T-helper 2 cell (primary cell): ENCODE measurements at places on chromosomes 1 and 21.

DNA sequence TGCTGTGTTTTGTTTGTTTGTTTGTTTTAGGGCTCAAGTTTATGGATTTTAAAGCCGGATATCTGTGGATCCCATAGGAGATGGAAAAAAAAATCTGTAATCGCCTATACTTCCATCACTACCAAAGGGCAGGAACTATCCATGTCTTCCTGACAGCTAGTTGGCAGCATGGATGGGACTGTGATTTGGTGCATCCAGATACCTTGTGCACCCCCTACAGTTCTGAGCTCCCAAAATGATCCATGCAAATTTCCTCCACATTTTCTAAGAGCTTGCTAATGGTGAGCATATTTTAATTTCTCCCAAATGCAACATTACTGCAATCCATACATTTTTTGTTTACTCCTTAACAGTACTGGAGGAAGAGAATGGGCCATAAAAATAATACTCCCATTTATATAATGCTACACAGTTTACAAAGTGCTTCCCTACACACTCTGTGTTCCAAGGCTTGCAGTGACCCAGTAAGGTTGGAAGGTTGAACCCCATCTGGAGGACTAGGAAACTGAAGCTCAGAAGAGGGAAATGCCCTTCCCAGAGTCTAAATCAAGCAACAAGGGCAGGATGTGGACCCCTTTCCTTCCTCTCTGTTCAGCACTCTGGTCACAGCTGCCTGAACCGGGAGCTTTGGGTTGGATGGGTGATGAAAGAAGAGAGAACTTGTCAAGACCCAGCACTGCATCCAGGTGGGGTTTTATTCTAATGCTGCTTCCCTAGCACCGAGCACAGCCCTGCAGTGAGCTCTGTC lies 48.0 kb downstream of the CAPN8 start:
- no peak for DNase-seq

DNA sequence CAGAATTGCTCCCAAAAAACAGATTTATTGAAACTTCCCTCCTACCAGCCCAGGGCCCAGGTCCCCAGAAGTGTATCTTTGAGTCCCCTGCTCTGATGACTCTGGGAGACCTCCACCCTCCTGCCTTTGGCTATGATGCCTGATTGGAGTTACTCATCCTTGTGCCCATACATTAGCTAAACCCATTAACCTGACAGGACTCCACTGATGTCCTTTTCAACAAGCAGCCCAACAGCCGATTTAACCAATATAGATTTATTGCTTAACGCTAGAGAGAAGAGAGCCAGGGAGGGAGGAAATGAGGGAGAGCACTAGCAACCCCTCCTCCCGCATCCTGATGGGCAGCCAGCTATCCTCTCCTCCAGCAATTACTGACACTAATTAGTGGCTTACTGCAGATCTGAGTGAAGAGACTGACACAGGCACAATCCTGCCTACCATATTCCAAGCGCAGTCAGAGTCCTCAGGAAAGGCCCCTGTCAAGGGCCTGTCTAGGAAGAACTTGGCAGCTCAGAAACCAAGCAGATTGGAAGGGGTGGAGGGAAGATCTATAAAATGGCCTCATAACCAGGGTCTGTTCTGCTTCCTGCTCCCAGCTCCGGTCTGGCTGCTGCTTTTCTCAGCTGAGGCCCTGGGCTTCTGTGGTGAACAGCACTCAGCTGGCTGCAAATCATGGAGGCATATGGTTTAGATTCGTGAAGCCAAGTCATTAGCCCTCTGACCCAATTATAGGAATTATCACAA lies 484.5 kb upstream of the DAB1 start:
- DNase-seq, result no peak

GRCh38 chr1:234737967-234738314 lies 128.0 kb upstream of the IRF2BP2 start:
- DNase-seq, result no peak

DNA sequence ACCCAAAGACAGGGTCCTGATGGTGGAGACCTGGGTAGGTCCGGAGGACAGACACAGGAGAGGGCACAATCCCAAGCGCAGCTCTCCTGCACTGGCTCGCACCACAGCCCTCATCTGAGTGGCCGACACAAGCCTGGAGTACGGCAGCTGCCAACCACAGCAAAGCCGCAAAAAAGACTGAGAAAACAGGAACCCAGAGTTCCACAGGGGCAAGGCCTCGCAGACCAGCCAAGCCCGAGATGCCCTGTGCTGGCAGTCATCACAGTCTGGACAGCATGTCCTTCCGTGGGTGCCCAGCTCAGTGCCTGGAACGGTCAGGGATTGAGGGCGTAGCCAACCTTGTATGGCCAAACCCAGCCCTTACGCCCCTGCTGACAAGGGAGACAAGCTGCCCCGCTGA lies 11.4 kb downstream of the ZBTB48 start:
- DNase-seq, result no peak

- no peak for DNase-seq
Observed at GRCh38 chr21:33578959-33579542, 9.4 kb downstream of the DONSON start.

- no peak for DNase-seq
Observed at GRCh38 chr21:35548904-35549615, 500.0 kb upstream of the RUNX1 start.

DNA sequence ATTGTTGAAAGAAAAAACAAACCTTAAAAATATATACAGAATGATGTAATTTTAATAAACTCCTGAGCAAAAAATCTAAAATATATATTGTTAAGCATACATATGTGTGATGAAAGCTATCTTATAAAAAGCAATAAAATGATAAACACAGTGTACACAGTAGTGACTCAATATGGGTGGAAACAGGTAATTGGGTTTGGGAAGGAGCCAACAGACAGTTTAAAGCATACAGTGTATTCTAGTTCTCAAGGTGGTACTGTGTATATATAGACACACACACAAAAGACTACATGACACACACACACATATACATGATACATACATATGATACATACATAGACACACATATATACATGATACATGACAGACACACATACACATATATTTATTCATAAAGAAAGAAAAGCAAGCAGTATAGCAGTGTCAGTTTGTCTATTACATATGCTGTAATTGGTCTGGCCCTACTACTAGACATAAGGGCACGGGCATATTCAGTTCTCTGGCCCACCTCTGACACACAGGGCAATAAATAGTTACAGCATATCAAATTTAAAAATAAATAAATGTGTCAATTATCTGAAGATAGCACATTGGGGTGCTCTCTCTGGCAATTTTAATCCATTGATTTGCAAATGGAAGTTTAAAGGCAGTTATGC lies 330.2 kb downstream of the S1PR1 start:
- DNase-seq, result no peak

GRCh38 chr1:239976130-239976968 lies 115.3 kb upstream of the FMN2 start:
- no peak for DNase-seq

GRCh38 chr1:48876330-48876785 lies 99.7 kb upstream of the BEND5 start:
- DNase-seq, result no peak

DNA sequence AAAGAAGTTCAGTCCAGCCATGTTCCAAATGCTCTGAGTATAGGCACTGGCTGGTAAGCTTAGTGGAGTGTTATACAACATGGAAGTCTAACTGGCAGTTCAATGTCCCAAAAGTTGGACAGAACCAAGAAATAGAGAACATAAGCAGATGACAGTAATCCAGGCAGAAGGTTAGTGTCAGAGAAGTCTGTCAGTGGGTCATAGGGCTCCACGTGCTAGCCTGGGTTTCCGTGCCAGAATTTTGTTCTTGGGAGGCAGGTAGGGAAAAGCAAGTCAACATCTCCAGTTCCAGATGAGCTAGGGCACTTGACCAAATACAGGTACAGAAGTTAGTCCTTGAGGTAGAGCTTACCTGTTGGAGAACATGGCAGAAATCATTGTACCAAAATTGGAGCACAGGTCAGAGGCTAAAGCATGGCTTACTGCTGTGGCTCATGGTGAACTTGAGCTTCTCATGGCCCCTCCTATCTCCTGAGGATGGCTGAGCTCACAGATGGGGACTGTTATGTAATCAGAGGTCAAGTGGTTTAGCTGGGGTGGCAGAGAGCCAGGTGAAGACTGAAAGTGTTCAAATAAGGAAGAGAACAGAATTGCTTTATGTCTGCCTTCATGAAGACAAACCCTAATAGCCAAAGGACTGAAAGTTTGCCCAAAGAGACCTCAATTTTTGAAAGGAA lies 170.8 kb downstream of the NFIA start:
- no peak for DNase-seq

DNA sequence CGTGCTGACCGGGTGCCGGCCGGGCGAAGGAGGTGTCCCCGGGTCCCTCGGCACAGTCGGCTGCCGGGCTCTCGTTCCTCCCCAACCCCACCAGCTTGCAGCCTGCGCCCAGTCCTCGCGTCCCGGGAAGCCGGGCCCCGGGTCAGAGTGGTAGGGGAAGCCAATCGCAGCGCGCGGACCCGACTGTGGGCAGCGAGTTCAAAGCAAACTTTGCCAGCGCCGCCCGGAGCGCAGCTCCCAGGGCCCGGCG lies 328 bp downstream of the MYCL start:
- no peak for DNase-seq

DNA sequence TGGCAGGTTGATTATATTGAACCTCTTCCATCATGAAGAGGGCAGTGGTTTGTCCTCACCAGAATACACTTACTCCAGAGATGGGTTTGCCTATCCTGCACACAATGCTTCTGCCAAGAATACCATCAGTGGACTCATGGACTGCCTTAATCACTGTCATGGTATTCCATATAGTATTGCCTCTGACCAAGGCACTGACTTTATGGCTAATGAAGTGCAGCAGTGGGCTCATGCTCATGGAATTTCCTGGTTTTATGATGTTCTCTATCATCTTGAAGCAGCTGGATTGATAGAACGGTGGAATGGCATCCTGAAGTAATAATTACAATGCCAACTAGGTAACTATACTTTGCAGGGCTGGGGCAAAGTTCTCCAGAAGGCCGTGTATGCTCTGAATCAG lies 16.6 kb upstream of the GBP6 start:
- DNase-seq, result no peak

DNA sequence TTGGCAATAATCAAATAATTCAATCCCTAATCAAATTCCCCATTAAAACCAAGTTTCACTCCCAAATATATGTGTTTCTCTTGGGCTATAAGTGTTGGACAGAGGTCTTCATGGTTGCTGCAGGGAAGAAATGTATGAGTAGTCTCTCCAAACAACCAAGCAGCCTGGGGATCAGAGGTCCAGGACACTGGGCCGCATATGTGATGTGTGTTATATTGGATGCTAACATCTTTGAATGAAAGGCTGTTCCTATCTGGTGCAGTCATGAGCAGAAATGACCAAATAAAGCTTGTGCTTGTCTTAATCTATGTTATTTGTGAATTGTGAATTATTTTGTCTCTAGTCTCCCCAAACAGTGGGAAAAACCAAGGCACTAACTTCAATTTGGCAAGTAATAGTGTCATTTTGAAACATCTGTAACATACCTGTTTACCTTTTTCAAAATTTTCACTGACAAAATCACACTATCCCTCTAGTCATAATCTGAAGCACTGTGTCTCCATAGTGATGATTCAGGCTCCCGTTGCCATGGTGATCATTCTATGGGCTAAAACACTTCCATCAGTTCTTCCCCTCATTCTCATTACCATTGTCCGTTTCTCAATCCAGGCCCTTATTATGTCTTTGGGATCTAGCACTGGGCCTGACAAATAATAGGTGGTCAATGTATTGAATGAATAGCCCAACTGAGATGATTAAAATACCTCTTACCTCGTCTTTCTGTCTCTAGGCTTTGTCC lies 12.5 kb upstream of the TADA1 start:
- no peak for DNase-seq

GRCh38 chr21:44910229-44911067 lies 10.3 kb downstream of the ITGB2 start:
- DNase-seq, result no peak

DNA sequence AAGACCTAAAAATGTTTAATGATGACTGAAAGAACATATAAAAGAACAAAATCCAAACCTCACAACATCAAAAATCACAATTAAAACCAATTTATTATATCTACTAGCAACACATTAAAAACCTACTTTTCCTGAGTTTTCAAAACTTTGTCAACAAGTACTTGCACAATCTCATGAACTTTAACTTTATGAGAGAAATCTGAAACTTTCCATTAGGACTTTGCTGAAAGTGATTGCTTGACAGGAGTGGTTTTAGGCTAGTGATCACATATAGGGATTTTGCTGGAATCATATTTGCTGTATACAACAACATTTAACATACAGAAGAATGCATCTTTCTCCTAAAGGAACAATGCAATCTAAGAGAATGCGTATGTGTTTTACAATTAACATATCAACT lies 13.2 kb downstream of the HNRNPR start:
- no peak for DNase-seq

DNA sequence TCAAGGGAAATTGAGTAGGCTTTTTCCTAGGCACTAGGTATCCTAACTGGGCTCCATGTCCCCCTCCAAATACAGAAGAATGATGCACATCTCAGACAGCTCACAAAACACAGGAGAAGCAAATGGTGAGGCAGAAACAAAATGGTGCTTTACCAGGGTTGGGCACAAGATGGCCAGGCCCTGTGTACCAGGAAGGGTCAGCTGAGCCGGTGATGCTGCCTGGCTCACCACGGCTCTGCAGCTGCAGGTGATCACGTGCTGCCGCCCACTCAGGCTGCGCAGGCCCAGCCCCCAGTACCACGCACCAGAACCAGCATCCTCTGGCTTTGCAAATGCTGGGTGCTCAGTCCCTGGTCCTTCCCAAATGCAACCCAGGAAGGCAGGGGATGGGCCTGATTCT lies 993 bp upstream of the DSCAM start:
- DNase-seq, result no peak

- DNase-seq, result peak; percentile 74
Observed at GRCh38 chr1:101257500-101258325, 20.9 kb downstream of the S1PR1 start.

DNA sequence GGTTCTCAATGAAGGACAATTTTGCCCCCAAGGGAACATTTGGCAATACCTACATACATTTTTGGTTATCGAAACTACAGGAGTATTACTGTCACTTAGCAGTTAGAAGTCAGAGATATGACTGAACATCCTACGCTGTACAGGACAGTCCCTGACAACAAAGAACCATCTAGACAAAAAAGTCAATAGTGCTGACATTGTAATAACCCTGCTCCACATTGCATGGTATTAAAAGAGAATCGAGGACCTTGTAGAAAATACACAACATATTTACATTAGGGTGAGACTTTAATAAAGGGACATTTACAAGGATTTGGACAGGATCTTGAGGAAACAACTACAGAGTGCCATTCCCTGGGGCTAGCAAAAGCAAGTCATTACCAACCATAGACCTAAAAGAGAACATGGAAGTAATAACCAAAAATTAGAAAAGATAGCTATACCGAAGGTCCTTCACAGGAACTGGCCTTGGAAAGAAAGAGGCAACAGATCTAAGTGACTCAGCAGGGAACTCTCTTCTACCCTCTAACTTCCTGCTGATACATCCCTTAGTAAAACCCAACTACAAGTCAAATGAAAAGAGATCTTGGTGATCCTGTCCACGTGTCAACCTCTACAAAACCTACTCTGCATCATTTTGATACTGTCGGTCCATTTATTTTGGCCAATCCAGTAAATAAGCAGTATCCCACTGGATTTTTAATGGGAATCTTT lies 40.2 kb downstream of the ANGPTL3 start:
- DNase-seq, result no peak
